ENCODE measurements at places on chromosomes 11 and 22.

GRCh38 chr11:104372111-104372510 lies 208.2 kb upstream of the PDGFD start:
- no peak for DNase-seq

- DNase-seq = no peak
Observed at GRCh38 chr11:66624450-66624849, 8.0 kb downstream of the RBM14 start.

GRCh38 chr11:60847896-60848295 lies 6.0 kb downstream of the CCDC86 start:
- no peak for DNase-seq

DNA sequence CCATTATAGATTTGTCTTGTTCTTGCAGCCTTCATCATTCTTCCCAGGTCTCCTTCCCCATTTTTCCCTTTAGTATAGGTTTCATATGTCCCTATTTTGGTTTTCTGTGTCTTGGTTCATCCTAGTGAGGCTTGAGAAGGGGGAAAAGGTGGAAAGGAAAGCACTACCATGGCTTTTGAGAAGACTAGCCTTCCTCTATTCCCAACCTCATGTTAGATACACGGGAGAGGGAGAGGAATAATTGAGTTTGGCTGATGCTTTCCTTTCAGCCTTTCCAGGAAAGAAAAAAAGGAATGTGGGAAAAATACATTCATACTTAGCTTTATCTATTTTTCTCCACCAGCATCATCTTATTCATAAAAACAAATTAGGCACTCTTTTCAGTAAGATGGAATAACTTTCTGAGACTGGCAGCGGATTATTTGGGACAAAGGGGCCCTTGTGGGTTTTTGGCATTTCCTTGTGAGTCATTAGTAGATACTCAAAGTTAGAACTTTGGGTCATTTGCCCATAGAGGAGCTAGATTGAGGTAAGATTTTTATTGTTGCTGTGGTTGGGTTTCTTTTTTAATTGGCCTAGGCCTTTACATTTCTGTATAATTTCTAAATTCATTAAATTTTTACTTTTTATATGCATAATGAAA lies 23.8 kb downstream of the CAPRIN1 start:
- no peak for DNase-seq

DNA sequence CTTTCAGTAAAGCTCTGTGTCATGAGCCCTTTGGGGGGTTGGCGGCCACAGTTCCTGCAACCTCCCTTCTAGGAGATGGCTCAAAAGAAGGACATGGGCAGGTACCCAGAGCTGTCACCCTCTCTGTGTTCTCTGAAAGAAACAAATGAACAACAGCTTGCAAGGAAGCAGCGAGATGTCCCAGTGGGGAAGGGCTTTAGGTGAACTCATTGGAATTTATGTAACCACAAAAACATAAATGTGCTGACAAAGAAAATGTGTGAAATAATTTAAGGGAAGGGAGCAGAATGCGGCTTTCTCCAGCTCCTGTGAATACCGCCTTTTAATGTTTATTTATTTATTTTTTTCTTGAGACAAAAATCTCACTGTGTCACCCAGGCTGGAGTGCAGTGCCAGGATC lies 3.3 kb downstream of the PARVG start:
- no peak for DNase-seq

DNA sequence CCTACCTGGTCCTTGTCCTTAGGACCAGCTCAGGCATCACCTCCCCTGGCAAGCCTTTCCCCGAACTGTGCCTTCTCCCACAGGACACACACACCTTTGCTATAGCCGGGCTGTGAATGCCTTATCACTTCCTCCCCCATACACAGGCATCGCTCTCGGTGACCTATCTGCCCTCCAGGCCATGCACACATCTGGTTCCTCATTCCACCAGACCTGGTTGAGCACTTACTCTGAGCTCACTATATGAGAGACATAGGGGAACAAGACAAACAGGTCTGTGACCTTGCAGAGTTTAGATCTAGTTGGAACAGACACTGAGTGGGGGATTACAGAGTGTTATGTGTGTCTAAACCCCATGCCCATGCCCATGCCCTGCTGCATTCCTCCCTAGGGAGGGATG lies 3.1 kb upstream of the BCR start:
- DNase-seq = no peak

GRCh38 chr11:46118702-46119351 lies 2.4 kb downstream of the PHF21A start:
- no peak for DNase-seq

- no peak for DNase-seq
Observed at GRCh38 chr11:32594272-32594671, 10.6 kb downstream of the EIF3M start.

- DNase-seq = no peak
Observed at GRCh38 chr11:46335890-46336562, 11.2 kb upstream of the DGKZ start.

DNA sequence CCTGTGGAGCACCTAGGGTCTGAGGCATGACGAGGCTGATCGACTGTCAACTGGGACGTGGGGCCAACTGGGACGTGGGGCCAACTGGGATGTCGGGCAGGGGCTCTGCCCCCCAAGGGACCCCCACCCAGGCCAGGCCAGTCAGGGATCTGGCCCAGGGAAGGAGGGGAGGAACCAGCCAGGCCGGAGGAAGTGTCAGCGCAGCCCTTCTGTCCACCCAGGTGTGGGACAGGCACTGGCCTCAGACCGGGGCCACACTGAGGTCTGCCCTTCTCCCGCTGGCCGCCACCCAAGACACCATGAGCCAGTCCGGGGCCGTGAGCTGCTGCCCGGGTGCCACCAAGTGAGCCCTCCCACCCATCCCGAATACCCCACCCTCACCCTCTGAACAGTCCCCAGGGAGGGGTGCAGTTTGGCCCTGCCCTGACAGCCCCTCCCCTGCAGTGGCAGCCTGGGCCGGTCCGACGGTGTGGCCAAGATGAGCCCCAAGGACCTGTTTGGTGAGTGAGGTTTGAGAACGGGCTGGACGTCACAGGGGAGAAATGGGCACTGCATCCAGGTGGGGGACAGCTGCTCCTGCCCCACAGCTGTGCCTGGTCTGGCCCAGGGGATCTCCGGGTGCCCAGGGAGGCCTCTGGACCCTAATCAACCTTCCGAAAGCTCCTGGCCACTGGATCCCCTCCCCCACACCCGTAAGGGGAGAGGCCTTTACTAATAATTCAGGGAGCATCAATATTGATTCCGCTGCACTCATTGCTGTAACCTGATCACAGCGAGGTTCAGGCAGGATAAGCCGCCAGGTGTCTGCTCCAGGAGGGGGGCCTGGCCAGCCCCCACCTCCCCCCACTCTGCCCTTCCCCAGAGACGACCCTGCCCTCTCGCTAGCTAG lies 3.3 kb downstream of the EPS8L2 start:
- no peak for DNase-seq
